ENCODE measurements at places on chromosomes 12 and 14.

- no peak for DNase-seq
Measured at GRCh38 chr14:35409595-35409994, 5.0 kb upstream of the NFKBIA start.

GRCh38 chr12:110176745-110177144, 52.6 kb downstream of the IFT81 start:
- DNase-seq = no peak

DNA sequence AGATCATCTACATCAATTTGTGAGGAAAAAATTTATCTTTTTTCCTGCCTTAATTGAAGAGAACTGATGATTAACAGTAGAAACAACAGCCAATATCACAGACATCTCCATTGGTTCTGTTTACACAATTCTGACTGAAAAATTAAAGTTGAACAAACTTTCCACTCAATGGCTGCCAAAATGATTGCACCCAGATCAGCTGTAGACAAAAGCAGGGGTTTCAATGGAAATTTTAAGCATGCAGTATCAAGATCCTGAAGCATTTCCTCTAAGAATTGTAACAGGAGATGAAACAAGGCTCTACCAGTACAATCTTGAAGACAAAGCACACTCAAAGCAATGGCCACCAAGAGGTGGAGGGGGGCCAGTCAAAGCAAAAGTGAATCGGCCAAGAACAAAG, 231.6 kb upstream of the KRR1 start:
- DNase-seq = no peak

DNA sequence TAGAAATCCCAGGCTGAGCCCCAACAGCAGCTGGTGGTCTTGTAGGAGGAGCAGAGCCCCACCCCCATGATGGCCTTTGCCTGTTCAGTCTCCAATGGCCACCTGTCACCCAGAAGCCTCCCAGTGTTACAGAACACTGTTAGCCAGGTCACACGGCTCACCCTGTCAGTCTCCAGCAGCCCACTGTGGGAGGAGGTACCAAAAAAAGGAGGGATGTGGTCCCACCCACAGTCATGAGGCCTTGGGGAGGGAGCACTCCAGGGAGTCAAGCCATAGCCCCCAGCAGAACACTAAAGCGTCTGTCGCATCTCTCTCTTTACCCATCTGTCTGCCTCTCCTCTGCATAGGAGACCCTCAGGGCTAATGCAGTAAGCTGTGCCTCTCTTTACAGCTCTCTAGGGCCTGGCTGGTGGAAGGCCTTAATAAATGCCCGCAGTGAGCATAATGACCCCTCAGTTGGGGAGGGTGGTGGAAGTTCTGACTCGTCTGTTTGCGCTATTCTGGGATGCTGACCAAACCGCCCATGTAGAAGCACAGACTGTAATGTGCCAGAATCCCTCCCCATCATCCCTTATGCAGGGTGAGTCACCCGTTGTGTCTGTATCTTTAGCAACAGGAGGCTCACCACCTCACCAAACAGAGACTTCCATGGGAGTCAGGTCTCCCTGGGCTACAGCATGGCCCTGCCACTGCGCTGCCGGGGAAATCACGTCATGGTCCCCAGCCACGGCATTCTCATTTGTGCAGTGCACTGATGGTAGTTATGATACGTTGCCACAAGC, 14.6 kb downstream of the C14orf132 start:
- DNase-seq = no peak

DNA sequence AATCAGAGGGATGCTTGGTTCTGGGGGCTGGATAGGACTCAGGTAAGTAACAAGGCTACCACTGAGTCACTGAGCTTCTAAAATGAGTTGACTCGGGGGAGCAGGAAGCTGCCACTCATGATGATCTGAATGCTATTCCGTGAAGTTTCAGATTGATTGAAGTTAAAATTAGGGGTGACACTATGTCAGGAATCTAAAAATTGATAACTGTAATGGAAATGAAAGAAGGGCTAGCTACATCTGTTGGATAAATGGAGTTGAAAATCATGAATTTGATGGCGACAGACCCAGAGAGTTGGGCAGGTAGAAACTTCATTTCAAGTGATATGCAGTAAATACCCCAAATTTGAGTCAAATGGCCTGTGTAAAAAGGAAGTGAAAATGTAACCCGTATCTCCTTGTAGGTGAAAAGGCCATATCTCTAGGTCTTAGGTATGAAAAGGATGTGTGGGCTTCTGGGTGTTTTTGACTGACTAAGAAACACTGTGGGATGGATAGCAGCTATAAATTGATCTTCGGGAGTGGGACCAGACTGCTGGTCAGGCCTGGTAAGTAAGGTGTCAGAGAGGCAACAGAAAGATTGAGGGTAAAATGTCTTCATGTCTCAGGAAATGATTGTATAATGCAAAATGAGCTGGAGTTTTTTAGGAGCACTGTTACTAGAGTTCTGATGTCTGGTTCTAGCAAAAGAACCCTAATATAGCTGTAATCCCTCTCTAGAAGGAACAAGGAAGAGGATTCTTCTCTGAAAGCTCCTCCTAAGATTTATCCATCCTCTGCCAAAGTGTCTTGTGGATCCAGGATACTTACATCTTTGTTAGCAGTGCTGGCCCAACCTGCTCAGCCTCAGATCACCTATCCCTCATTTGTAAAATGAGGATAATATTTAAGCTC, 57.3 kb downstream of the DAD1 start:
- no peak for DNase-seq

GRCh38 chr14:87264272-87264785, 728.7 kb downstream of the GALC start:
- no peak for DNase-seq

DNA sequence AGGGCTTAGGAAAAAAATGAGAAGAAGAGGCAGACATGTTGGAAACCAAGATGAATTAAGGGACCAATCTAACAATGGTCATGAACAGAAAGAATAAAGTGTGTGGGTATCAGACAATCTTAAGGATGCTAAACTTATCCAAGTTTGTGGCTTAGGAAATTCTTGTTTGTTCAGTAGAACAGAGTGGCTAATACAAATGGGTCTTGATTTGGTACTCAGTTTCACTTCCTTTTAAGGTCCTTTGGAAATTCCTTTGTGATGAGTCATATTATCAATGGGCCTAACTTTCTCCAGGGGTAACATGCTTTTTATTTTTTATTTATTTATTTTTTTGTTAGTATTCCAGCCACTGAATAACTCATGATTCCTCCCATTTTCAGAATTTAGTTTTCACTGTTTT, 1154.7 kb upstream of the FLRT2 start:
- no peak for DNase-seq

DNA sequence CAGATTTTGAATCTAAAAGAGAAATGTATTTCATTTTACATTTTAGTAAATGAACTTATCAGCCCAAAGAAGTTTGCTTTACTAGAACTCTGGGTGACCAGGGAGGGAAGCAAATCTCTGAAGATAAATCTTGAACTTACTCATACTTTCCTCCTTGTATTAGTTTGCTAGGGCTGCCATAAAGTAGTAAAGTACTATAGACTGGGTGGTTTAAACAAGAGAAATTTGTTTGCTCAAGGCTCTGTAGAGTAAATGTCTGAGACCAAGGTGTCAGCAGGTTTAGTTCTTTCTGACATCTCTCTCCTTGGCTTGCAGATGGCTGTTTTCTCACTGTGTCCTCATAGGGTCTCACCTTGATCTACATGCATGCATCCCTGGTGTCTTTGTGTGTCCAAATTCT, 926.0 kb downstream of the DIO2 start:
- DNase-seq = no peak

DNA sequence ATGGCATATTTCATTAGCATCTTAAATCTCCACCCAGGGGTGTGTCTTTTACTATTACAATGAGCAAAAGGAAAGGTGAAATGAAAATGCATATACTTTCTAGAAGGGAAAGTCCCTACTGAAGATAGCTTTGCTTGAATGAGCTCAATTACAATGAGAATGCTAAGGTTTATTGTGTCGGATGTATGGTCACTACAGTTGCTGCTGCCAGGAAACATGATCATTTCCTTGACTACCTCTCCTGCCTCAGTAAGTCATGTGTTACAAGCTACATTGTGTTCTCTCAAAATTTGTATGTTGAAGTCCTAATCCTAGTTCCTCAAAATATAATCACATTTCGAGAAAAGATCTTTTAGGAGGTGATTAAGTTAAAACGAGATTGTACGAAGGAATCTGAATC, 322.2 kb downstream of the MDGA2 start:
- no peak for DNase-seq

DNA sequence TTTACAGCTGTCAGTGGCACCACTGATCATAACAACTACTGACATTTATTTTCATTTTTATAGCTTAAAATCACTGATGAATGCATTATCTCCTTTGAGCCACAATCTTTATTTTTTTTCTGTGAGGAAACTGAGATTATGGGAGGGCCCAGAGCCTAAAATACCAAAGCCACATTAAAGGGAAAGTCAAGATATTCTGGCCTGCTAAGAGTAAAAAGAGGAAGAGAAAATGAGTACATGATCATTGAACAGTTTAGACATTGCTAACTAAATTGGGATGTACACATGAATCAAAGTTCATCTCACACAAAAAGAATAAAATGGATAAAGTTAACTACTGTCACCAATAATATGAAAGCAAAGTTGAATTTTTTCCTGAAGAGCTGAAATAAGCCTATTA, 170.5 kb upstream of the GARIN2 start:
- DNase-seq = no peak

DNA sequence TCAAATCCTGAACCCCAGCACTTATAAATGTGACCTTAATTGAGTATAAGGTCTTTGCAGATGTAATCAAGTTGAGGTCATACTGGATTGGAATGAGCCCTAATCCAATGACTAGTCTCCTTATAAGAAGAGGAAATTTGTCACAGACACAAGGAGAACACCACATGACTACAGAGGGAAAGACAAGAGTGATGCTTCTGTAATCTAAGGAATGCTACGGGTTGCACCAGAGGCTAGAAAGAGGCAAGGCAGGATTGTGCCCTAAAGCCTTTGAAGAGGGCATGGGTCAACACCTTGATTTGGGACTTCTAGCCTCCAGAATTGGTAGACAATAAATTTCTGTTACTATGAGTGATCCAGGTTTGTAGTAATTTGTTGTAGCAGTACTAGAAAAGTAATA, 135.0 kb downstream of the FOXG1 start:
- no peak for DNase-seq

GRCh38 chr12:33724867-33725266, 285.2 kb upstream of the SYT10 start:
- DNase-seq = no peak

GRCh38 chr14:32661216-32661615, 277.5 kb upstream of the NPAS3 start:
- DNase-seq = no peak

DNA sequence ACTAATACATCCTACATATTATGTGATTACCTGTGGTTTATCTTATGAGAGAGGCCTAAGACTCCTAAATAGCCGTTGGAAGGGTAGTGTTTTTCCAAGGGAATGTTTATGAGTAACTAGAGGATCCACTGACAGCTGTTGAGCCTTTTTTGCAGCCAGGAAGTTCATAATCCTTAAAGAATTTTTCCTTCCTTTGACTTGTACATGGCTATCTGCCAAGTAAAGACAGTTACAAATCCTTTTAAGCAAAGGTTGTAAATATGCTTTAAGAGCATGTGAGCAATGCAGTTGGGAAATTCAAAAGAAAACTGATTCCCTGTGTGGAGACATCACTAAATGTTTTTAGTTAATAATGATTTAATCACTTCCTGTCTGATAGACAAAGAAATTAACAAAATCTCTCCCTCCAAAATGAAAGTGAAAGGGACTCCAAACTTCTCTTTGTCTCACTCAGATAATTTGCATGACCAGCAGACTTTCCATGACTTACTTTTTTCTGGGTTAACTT, 333.8 kb downstream of the PDZRN4 start:
- DNase-seq = no peak

DNA sequence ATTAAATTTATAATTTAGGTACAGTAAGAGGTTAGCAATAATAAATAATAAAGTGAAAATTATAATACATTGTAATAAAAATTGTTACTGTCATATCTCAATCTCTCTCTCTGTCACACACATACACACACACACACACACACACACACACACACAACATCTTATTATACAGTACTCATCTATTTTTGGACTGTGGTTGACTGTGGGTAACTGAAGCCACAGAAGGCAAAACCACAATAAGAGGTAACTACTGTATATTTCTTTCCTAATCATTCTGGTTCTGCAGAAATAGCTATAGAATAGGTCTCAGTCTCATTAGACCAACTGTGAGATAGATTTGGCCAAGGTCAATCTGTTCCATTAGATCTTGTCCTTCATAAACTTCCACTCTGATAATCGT, 33.1 kb upstream of the PTPRO start:
- DNase-seq = no peak

- no peak for DNase-seq
Measured at GRCh38 chr14:39240769-39241168, 7.1 kb downstream of the MIA2 start.

GRCh38 chr12:102302553-102302952, 104.9 kb upstream of the PMCH start:
- no peak for DNase-seq

DNA sequence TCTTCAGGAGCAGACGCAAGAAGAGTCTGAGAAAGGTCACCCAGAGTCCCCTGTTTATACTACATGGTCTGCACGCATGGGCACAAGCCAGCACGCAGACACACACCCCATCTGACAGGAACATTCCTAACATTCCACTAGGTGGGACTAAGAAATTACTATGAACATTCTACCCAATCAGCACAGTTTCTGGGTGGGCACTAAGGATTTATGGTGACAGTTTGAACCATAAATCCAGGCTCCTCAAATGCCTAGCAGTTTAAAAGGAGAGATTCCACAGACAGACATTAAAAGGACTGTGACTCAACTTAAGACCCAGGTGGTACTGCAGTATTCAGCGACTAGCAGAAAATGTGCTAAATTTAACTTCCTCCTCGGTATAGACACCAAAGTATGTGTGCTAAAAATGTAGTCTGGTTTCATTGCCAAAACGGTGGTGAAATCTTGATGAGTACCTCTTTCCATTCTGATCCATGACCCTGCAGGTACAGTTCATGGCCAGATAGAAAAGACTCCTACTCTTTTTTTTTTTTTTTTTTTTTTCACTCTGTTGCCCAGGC, 16.2 kb downstream of the ABHD4 start:
- no peak for DNase-seq

- DNase-seq = no peak
Measured at GRCh38 chr14:79134361-79134760, 964.2 kb downstream of the NRXN3 start.

GRCh38 chr12:80763874-80764273, 47.2 kb downstream of the MYF5 start:
- no peak for DNase-seq
